ENCODE measurements at places on chromosomes 16 and 17. TPM values are rescaled to one million over a fixed set of nuclear protein-coding genes. Genes with fewer than 3 reads are reported as not detected.

CCL8 gene
- total RNA-seq = not detected

PLSCR3 gene
- total RNA-seq = 54.3 TPM

PIMREG gene
- total RNA-seq = 2.6 TPM

PYDC1 gene
- not detected for total RNA-seq

STH gene
- total RNA-seq = not detected

FNDC8 gene
- not detected for total RNA-seq

GRCh38 chr16:85310868-85311585 lies 198.8 kb upstream of the CIBAR2 start:
- peaks cover 75% of the 10 kb centered on the region for H3K4me1 ChIP-seq
- peak; percentile 89 for DNase-seq
- H3K4me3 ChIP-seq = peak overlapping the region; percentile 60
- peak overlapping the region; percentile 87 for H3K27ac ChIP-seq
- H3K36me3 ChIP-seq = no peaks in the 10 kb centered on the region
- H3K27me3 ChIP-seq = no peaks in the 10 kb centered on the region

DNA sequence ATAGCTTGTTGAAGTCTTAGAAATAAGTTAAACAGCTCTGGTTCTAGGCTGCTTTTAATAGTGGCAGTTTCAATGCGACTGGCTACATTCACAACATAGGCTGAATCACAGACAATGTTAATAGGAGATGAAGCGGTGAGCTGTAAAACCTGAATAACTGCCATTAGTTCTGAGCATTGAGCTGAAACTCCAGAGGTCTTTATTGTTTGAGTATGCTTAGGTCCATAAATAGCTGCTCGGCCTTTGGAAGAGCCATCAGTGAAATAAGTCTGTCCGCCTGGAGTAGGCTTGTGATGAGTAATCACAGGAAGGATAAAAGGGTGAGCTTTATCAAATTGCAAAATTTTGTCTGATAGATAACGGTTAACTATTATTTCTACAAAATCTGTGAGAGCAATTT lies 9.4 kb upstream of the ZNF689 start:
- H3K4me3 ChIP-seq = no peak overlapping the region
- no peak for DNase-seq
- no peaks in the 10 kb centered on the region for H3K27me3 ChIP-seq
- H3K27ac ChIP-seq = no peak overlapping the region
- H3K4me1 ChIP-seq = no peaks in the 10 kb centered on the region

DNA sequence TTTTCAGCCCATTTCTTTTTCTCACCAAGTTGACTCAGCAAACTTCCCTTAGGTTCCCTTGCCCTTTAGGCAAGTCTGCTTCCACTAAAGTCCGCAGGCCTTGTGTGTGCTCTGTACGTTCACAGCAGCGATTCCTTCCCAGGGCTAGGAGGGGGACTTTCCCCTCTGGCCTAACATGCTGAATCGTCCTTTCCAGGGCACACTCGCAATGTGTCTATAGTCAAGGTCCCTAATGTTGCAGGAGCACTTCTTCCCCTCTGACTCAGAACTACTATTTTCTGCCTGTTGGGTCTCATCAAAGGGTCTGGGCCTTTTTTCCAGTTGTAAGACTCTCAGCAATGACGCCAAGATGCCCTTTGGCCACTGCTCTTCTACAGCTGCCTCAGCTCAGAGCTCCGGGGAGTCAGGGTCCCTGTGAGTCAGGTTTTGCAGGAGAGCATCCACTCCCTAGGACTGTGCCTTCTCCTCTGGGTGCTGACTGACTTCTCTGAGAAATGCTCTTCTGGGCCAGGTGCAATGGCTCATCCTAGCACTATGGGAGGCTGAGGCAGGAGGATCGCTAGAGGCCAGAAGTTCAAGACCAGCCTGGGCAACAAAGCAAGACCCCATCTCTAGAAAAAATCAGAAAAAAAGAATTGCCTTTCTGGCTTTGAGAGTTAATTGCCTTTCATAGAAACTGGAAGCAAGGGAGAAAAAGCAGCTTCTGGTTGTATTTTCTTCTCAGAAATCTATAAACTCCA lies 64.4 kb upstream of the TBX2 start:
- H3K4me3 ChIP-seq = no peak overlapping the region
- H3K4me1 ChIP-seq = no peaks in the 10 kb centered on the region
- peak; percentile 34 for DNase-seq
- no peaks in the 10 kb centered on the region for H3K27me3 ChIP-seq
- no peaks in the 10 kb centered on the region for H3K36me3 ChIP-seq

- no peak for DNase-seq
- H3K4me1 ChIP-seq = no peaks in the 10 kb centered on the region
- no peak overlapping the region for H3K4me3 ChIP-seq
- no peaks in the 10 kb centered on the region for H3K36me3 ChIP-seq
- H3K27me3 ChIP-seq = no peaks in the 10 kb centered on the region
- no peak overlapping the region for H3K27ac ChIP-seq
Observed at GRCh38 chr17:65674246-65675045, 113.0 kb upstream of the AXIN2 start.

- no peaks in the 10 kb centered on the region for H3K36me3 ChIP-seq
- H3K27ac ChIP-seq = peak overlapping the region; percentile 51
- peaks cover 15% of the 10 kb centered on the region for H3K27me3 ChIP-seq
- peak; percentile 89 for DNase-seq
- peaks cover 31% of the 10 kb centered on the region for H3K4me1 ChIP-seq
Observed at GRCh38 chr17:44005527-44006271, 1.3 kb downstream of the NAGS start.

DNA sequence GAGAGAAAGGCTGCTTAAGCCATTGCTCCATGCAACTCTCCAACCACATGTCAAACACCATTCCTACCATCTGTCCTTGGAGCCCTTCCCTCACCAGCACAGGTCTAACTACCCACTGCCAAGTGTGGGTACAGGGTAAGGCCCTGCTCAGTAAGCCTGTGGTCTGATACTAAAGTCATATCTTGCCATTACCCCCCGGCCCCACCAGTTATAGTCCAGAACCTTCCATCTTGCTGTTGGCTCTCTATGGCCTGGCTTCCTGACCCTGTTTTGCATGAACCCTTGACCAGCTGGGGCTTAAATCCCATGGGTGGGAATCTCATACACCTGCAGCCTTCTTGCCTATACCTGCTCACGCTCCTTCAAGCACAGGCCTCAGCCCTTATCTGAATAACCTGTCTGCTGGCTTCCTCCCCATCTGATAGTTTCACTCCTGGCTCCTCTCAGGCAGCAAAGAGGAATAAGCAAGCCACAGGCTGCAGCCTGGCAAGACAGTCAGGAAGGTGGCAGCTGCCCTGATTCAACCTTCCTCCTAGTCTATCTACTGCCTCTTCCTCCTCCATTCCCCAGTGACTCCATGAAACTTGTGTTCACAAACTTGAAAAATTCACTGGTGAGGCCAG lies 64.1 kb downstream of the ZFHX3 start:
- H3K4me3 ChIP-seq = no peak overlapping the region
- H3K27me3 ChIP-seq = no peaks in the 10 kb centered on the region
- H3K27ac ChIP-seq = no peak overlapping the region
- H3K36me3 ChIP-seq = no peaks in the 10 kb centered on the region
- no peak for DNase-seq

DNA sequence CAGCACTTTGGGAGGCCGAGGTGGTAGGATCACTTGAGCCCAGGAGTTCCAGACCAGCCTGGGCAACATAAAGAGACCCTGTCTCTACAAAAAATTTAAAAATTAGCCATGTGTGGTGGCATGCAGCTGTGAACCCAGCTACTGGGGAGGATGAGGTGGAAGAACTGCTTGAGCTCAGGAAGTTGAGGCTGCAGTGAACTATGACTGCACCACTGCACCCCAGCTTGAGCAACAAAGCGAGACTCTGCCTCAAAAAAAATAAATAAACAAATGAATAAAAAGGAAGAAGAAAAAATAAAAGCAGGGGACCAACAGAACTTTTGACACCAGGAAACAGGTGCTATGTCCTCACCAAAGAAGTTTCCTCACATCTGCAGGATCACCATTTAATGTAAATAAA lies 14.2 kb downstream of the TERF2 start:
- no peak overlapping the region for H3K4me3 ChIP-seq
- H3K27me3 ChIP-seq = no peaks in the 10 kb centered on the region
- H3K27ac ChIP-seq = no peak overlapping the region
- no peaks in the 10 kb centered on the region for H3K4me1 ChIP-seq

Measured in spleen (tissue), 13 donors.